ENCODE measurements at places on chromosomes 4 and X.
A peak's percentile ranks its signal among the peaks of the same experiment; 100 is the strongest.

DNA sequence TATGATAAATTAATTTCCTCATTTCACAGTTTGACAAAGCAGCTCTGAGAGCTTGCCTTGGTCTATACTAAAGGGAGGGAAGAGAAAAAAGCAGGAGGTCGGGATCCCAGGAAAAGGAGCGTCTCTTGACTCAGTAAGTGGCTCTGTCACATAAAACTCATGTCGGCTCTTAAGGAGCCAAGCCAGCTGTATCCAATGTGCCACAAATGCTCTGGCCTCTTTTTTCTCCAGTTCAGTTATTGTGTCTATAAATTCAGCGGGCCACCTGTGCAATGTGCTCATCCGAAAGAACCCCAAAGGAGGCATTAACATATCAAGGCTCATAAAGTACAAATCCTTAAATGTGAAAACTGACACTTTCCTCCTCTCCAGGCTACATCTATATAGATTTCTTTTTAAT is 337.7 kb upstream of the FAM241A start:
- no peak for DNase-seq

DNA sequence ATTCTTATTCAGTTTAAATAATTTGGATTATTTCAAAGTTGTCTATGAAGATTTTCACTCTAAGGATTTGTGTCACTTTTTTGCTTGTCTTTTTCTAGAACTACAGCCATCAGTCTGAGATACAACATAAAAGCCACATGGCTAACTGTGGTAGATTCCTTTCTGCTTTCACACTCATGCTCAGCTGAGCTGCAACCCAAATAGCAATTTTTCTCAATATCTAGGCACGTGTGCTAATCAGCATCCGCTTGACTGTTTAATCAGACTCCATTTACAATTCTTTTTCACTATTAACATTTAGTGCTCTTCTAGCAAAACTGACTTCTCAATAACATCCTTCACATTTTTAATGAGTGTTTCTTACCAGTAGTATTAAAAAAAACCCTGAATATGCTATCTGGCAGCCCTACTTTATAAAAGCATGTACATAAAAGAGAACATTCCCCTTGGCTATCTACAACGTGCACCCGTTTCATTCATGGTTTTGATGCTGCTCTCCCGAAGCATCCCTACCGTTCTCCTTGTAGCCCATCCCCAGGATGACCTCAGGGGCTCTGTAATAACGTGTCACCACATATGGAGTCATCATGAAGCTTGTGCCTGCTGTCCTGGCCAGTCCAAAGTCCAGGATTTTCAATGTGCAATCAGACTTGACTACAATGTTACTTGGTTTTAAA is 259.2 kb downstream of the MAPK10 start:
- DNase-seq: no peak

GRCh38 chrX:100407784-100408712 is 2.0 kb downstream of the PCDH19 start:
- DNase-seq: no peak

- no peak for DNase-seq
Measured at GRCh38 chr4:81453024-81453423, 18.7 kb downstream of the RASGEF1B start.

- no peak for DNase-seq
Measured at GRCh38 chrX:3777416-3777815, 64.0 kb upstream of the PRKX start.

- DNase-seq: no peak
Measured at GRCh38 chr4:117941611-117942010, 92.7 kb upstream of the NDST3 start.

DNA sequence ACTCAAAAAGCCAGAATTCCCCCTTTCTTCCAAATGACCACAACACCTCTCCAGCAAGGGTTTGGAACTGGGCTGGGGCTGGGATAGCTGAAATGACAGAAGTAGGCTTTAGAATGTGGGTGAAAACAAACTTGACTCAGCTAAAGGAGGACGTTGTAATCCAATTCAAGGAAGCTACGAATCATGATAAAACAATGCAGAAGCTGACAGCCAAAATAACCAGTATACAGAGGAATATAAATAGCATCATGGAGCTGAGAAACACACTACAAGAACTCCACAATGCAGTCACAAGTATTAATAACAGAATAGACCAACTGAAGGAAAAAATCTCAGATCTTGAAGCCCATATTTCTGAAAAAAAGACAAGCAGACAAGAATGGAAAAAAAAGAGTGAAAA is 95.8 kb upstream of the TET2 start:
- peak; percentile 38 for DNase-seq

DNA sequence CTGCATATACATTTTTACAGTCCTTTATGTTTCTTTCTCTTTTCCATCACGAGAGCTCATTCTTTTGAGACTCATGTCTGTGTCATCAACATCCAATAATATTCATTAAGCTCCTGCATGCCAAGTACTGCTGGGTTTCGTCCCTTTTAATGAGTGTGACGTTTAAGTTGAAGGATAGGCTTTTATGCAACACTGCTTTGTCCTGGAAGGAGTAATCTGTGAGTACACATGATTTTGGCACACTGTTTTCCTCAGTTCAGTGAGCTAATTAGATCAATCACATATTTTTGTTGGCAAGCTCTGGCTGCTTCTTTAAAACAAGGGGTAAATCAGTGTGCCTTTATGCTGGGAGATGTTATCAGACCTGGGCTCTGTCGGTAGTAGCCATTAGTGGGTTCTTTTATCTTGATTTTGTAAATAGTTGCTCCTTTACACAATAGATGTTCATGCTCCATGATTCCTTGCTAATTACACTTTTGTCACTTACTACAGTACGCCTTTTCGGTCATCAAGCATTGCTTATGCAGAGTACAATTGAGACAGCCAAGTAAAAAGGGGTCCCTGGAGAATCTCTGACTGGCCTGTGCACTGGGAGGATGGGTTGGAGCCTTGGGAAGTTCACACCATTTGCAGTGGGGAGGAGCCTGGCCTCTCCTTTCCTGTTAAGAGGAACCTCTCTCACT is 132.6 kb downstream of the FHIP1A start:
- peak; percentile 78 for DNase-seq

- no peak for DNase-seq
Measured at GRCh38 chr4:77917075-77917474, 54.4 kb downstream of the MRPL1 start.

- no peak for DNase-seq
Measured at GRCh38 chr4:39308611-39309010, 57.6 kb downstream of the RFC1 start.

DNA sequence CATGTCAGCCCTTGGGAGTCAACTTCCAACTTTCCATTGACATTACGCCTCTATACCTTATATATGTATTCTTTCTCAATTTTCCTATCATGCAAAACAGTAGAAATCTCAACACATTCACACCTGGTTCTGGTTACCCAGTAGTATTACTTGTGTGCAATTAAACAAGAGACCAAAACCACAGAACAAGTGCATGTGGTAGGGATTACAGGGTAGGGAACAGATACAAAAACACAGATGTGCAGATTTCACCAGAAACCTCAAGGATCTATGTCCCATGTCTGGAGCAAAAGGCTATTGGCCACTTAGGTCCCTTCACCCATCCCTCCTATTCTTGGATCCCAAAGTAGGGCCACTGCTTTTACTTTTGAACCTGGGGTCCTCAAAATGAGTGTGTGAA is 143.6 kb upstream of the ZCCHC13 start:
- DNase-seq: no peak

- DNase-seq: no peak
Measured at GRCh38 chr4:38082021-38082420, 121.8 kb downstream of the PTTG2 start.

GRCh38 chrX:69257499-69258127 is 92.4 kb upstream of the PJA1 start:
- DNase-seq: no peak

GRCh38 chr4:118941799-118942198 is 53.1 kb downstream of the SYNPO2 start:
- DNase-seq: peak; percentile 16

- no peak for DNase-seq
Measured at GRCh38 chr4:32855622-32856021, 2135.5 kb downstream of the PCDH7 start.
